ENCODE measurements at places on chromosomes 5 and 9. TPM values are rescaled to one million over a fixed set of nuclear protein-coding genes. Genes with fewer than 3 reads are reported as not detected.

The PCDHB3 gene
- total RNA-seq = 0.13 TPM

The PHF24 gene
- total RNA-seq = 0.40 TPM

The CATSPER3 gene
- total RNA-seq = not detected

The PTPRD gene
- 65.2 TPM for total RNA-seq

The GLE1 gene
- total RNA-seq = 27.0 TPM

The SMIM27 gene
- 2.8 TPM for total RNA-seq

The CCDC171 gene
- 1.0 TPM for total RNA-seq

The IGIP gene
- total RNA-seq = 2.1 TPM

The CCDC183 gene
- total RNA-seq = not detected

The LCN12 gene
- total RNA-seq = not detected

The SH3TC2 gene
- total RNA-seq = 0.52 TPM

The DOCK2 gene
- total RNA-seq = 1.6 TPM

The PDCD1LG2 gene
- total RNA-seq = 4.7 TPM

The SPATA24 gene
- total RNA-seq = 3.5 TPM

The ARHGEF39 gene
- 40.2 TPM for total RNA-seq

The SPATA31A3 gene
- not detected for total RNA-seq

The GPR151 gene
- not detected for total RNA-seq

The FOXI1 gene
- total RNA-seq = not detected

The C5orf52 gene
- total RNA-seq = not detected

The DNAI1 gene
- total RNA-seq = not detected

The INVS gene
- 21.0 TPM for total RNA-seq

The SLC24A2 gene
- not detected for total RNA-seq

The NPDC1 gene
- total RNA-seq = 25.2 TPM

The FOXD4L6 gene
- total RNA-seq = 1.4 TPM

The FAM151B gene
- total RNA-seq = 1.2 TPM

The NSG2 gene
- total RNA-seq = not detected

The CCL27 gene
- total RNA-seq = not detected

The PAPPA gene
- total RNA-seq = 226 TPM

The HSD17B3 gene
- total RNA-seq = not detected

The IL5 gene
- not detected for total RNA-seq

The ARHGAP26 gene
- 0.32 TPM for total RNA-seq

The FSD1L gene
- total RNA-seq = 1.3 TPM

The ZDHHC11 gene
- 1.3 TPM for total RNA-seq
